Fibroblast of skin of left quadriceps (primary cell): ENCODE measurements at places on chromosomes 3 and 15.

GRCh38 chr3:158935846-158936245 is 134.0 kb downstream of the MFSD1 start:
- peak; percentile 3 for DNase-seq

DNA sequence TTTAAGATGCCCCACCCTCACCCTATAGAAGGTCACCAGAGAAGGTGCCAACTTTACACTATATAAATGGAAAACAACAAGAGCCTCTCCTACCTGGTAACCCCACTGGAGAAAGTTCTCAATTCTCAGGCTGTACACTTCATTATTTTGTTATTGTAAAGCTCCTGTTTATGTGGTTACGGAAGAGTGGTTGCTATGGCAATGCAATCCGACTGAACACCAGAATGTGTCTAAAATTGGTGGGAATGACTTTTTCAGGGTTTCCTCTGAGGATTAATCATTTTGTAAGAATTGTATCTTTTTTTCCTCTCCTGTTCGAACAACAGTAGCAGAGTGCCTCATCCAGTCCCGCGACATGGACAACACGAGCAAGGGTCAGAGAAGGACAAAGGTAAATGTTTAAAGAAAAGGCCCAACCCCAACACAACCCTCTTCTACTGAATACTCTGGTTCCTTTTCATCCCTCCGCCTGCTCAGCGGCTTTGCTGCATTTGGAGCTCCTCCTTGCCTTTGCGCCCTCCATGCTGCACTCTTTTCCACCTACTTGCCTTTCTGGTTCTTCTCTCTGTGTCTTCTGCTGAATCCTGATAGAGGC is 45.3 kb downstream of the DGKG start:
- no peak for DNase-seq

DNA sequence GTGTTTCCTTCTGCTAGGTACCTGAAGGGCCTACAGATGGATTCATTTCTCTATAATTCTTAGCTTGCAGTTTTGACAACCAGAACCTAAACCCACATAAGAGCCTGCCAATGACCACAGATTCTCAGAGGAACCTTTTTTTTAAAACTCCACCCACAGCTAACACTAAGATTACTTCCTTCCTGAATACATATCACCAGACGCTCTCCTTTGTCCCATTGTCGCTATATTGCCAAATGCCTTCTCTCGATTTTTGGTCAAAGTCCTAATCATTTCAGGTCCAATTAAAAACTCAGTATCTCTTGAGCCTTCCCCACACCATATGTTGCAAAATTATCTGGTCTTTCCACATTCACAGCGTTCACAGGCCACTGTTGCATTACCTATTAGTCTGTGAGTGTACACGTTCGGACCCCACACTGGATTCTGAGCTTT is 12.4 kb downstream of the ZNF710 start:
- DNase-seq = no peak

- no peak for DNase-seq
These were observed 1114.3 kb downstream of the IGSF11 start for GRCh38 chr3:117920253-117920898.

DNA sequence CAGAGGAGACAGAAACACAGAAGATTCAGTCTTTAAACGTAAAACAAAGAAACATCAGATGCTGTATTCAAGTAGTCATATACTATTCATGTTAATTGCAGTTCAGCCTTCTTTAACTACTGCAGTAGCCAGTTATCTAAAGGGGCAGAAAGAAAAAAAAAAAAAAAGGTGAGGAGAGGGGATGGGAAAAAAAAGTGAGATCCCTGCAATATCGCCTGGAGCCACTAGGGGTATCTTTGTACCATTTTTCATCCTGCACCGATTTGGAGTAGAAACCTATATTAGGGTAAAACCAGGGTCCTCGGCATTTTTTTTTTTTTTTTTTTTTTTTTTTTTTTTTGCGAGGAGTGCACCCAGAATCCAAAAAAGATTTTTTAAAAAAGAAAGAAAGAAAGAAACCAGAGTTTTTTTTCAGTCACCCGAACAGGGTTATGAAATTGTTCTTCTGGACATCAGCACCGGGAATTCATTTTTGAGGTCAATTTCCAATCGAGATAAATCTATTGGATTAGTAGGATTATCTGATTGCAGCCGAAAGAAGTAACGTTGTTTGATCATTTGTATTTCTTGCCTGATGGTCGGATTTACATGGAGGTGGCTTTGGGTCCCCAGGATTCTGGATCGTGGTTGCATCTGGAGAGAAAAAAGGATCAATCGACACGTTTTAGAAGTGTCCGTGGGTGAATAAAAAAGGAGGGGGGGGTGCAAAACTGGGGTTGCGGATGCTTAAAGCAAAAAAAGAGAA is 186.7 kb downstream of the NLGN1 start:
- DNase-seq = peak; percentile 46

GRCh38 chr3:42831321-42831713 is 22.1 kb downstream of the ACKR2 start:
- peak; percentile 3 for DNase-seq

DNA sequence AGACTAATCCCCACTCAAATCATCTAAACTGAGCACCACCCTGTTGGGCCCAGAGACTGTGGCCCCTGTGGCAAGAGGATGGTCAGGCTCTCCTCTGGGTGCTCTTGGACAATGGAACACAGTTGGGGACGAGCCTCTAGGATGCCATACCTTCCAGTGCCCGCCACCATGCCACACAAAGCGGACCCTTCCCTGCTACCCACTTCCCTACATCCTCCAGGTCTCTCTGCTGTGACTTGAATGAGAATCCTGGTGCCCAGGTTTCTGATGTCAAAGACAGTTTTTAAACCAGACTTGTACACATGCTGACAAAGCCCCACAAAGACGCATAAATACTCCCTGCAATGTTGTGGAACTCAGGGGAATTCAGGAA is 4.7 kb downstream of the CCDC51 start:
- DNase-seq = no peak

- DNase-seq = no peak
These were observed 56.8 kb downstream of the KAT2B start for GRCh38 chr3:20097015-20097414.

- DNase-seq = no peak
These were observed 153.9 kb downstream of the BBX start for GRCh38 chr3:107676469-107677309.

DNA sequence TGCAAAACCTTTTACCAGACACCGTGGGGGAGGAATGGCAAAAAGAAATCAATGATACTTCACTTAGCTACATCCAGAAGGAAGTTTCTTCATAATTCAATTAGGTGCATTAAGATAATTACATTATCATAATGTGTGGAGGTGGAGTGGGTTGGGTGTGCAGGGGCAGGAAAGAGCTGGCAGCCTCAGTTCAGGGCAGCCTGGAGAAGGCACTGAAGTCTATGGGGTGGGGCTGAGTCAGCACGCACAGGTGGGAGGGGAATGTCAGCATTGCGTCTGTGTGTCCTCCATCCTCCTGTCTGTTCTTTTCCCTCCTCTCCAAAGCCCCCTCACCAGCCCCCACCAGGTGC is 278.8 kb downstream of the GABRG3 start:
- no peak for DNase-seq

DNA sequence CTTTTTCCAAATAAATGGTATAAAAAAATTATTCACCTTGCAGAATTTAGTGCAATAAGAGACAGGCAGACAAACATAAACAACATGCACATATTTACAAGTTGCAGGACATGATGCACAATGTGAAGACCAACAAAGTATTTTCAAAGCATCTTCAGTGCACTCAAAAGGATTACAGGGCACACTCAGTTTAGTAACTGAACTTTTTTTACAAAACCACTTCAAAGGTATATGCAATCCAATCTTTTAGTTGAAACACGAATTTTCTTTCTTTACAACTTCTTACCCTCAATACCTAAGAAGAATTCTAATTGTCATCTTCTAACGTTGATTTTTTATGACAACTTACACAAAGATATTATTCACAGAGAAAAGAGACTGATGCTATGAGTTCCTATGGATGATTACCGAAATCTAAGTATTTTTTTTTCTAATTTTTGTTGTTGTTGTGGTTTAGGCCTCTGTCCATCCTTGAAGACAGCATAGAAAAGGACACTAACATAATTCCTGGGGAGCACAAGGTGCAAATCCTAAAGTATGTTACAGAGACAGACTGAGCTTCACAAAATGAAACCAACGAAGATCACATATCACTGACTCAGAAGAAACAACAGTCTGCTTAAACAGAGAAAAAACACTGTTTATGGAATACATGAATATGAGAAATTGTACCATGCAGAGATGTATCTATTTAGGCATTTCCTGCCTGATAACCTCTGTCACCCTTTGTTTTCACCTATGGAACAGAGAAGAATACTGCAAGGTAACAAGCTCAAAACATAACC is 50.3 kb downstream of the ZMAT3 start:
- no peak for DNase-seq

DNA sequence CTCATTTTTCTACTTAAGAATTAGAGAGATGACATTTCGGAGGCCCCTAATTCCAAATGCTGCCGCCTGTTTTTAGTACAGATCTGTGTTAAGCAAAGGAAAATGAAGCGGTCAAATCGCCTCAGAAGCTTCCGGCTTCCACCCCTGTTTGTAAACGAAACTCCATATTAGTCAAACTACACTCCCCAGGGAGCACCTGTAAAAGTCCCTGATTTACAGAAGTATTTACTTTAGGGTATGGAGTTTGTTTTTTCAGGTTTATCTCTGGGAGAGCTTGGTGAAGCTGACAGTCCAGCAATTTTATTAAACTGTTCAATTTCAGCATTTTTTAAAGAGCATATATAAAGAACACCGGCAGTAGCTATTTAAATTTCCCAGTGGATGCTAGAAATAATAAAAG is 319.8 kb downstream of the FHIT start:
- DNase-seq = no peak

GRCh38 chr3:51354172-51354571 is 30.9 kb upstream of the MANF start:
- DNase-seq = no peak

GRCh38 chr15:31202953-31203352 is 101.4 kb upstream of the TRPM1 start:
- no peak for DNase-seq

- no peak for DNase-seq
These were observed 8.7 kb downstream of the FOXL2 start for GRCh38 chr3:138938056-138938876.

- DNase-seq = no peak
These were observed 394.0 kb downstream of the FOXP1 start for GRCh38 chr3:71189480-71189879.

GRCh38 chr3:98980915-98981596 is 79.6 kb upstream of the DCBLD2 start:
- DNase-seq = no peak

- DNase-seq = no peak
These were observed 188.1 kb downstream of the CHST2 start for GRCh38 chr3:143307613-143308183.

DNA sequence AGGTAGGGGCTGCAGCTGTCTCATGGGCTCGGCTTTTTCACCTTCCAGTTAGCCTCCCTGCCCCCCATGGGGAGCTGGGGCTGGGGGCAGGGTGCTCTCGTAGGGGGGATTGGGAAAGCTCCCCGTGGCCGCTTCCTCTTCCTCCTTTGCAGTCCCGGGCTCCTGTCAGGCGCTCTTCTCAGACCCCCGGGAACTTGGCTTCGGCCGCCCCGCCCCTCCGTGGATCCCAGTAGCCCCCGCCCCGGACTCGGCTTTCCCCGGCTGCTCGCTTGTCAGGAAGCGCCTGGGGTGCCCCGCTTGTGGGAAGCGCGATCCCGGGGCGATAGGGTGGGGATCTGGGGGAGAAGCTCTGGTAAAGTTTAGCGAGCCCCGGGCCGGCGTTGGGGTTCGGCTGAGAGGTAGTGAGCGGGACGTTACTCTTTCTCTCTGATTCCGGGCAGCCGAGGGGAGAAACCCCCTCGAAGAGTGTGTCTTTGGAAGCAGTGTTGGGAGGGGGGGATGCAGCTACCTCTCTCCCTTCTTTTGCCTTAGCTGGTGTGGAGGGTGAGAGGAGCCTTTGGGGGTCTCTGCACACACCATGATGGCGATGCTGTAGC is 611 bp downstream of the PIAS1 start:
- peak; percentile 4 for DNase-seq

DNA sequence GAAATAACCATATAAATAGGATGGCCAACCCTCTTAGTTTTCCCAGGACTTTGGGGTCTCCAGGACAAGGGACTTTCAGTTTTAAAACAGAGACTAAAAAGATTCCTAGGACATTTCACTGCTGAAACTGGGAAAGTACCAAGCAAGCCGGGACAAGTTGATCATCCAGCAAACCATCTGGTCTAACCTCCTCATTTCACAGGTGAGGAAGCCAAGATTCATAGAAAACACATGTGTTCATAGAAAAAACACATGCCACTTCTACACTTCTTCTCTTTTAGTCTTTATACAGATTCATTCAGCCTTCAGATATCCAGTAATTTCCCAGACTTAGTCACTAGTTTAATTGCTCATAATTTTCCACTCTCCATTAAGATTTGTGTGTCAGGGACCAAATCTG is 165.6 kb upstream of the CCDC54 start:
- DNase-seq = no peak

GRCh38 chr3:123104550-123104949 is 37.7 kb downstream of the PDIA5 start:
- DNase-seq = no peak

DNA sequence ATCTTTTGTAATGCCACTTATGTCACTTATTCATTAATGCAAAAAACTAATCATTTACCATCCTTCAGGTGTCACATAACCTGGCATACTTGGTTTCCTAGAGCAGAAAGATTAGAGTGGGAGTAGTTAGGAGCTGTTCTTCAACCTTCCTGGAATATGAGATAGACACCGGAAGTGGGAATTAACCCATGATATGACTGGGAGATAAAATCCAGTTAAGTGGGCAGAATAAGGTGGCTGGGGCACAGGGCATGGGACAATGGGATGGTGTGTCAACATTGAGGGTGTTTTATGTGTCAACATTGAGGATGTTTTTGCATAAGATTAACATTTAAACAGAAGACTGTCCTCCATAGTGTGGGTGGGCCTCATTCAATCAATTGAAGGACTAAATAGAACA is 94.3 kb upstream of the CBLB start:
- DNase-seq = no peak

GRCh38 chr15:80501476-80501875 is 97.3 kb downstream of the ARNT2 start:
- no peak for DNase-seq

GRCh38 chr3:122668930-122669730 is 11.5 kb upstream of the PARP14 start:
- peak; percentile 71 for DNase-seq

- DNase-seq = no peak
These were observed 22.1 kb upstream of the RAD18 start for GRCh38 chr3:8985411-8985831.

- DNase-seq = no peak
These were observed 113.6 kb downstream of the PLCL2 start for GRCh38 chr3:16998236-16998923.

DNA sequence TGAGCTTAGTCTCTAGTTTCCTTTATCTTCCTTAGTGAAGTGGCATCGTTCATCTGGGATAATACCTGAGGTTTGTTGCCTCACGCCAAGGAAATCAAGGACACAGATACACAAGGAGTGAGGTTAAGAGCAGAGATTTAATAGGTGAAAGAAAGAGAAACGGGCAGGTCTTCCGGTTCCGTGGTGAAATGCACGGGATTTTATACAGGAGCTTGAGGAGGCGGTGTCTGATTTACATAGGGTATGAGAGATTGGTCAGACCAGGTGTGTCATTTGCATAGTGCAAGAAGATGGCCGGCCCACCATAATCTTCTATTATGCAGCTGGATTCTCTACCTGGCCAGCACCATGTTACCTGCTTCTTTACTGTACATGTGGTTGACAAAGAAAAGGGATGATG is 17.2 kb downstream of the ARRDC4 start:
- no peak for DNase-seq

- DNase-seq = no peak
These were observed 383.9 kb upstream of the TMCO5A start for GRCh38 chr15:37550360-37551024.
